ENCODE measurements at places on chromosomes 2 and 18.

DNA sequence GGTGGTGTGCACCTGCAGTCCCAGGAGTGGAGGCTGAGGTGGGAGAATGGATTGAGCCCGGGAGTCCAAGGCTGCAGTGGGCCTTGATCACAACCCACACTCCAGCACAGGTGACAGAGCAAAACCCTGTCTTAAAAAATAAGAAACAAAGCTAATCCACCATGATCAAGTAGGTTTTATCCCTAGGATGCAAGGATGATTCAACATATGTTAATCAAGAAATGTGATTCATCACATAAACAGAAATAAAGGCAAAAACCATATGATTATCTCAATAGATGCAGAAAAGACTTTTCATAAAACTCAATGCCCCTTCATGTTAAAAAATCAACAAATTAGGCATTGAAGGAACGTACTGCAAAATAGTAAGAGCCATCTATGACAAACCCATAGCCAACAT is 58.1 kb downstream of the CCBE1 start:
- DNase-seq: no peak

- peak; percentile 88 for DNase-seq
Observed at GRCh38 chr2:34365932-34366331, 766.8 kb upstream of the FAM98A start.

DNA sequence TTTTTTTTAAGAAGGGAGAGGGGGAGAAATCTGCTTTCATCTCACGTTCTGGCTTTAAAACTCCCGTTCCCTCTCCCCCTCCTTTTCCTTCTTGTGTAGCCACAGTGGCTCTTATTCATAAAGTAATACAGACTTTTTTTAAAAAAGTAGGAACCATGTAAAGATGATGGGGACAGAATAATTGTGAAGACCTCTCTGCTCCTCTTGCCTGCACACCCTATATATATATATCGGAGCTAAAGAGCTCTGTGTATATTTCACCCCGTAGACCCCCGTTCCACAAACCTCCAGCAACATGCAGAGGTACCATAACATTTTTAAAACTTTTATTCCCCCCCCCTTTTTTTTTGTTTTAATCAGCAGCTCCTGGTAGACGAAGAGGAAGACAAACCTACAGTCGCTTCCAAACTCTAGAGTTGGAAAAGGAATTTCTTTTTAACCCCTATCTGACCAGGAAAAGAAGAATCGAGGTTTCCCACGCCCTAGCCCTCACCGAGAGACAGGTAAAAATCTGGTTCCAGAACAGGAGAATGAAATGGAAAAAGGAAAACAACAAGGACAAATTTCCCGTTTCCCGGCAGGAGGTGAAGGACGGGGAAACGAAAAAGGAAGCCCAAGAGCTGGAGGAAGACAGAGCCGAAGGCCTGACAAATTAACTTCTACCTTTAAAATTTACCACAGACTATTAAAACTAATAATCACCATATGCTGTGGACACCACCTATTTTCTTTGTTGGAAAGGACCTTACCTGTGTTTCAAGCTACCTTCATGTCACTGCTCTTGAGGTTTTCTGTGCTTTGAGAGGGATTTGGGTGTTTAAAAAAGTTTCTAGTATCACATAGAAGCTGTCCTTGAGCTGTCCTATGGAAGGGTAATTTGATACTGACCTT is 1.7 kb downstream of the HOXD8 start:
- no peak for DNase-seq

- DNase-seq: no peak
Observed at GRCh38 chr2:175435012-175435411, 253.5 kb upstream of the ATP5MC3 start.

- DNase-seq: peak; percentile 36
Observed at GRCh38 chr2:36351736-36352349, 3.7 kb upstream of the CRIM1 start.

Measured in H9 (cell line).